ENCODE measurements at places on chromosomes 4 and X. TPM values are rescaled to one million over a fixed set of nuclear protein-coding genes. Genes with fewer than 3 reads are reported as not detected.

The RIBC1 gene
- 0.35 TPM for total RNA-seq

The SSX2 gene
- not detected for total RNA-seq

The SPANXA2 gene
- total RNA-seq: not detected

The TRIM61 gene
- total RNA-seq: 2.2 TPM

The PLP1 gene
- total RNA-seq: not detected

The RBM47 gene
- 14.0 TPM for total RNA-seq

All from foreskin keratinocyte (primary cell).